IPS DF 6.9 (cell line): ENCODE measurements at places on chromosomes 6 and 20.

DNA sequence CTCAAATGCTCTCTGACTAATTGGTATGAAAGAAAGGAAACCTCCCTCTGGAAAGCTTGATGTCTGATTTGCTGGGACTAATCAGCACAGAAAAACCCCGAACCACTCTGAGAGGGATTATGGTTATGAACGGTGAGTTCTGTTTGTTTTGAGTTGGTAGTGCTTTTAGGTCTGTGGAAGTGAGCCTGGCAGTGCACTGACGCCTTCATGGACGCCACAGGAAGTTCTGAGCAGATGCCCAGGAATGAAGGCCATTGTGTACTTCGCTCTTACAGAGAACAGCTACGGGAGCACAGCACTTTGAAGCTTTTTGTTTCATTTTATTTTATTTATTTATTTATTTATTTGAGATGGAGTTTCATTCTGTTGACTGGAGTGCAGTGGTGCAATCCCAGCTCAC lies 754.1 kb downstream of the QKI start:
- no peak for DNase-seq

DNA sequence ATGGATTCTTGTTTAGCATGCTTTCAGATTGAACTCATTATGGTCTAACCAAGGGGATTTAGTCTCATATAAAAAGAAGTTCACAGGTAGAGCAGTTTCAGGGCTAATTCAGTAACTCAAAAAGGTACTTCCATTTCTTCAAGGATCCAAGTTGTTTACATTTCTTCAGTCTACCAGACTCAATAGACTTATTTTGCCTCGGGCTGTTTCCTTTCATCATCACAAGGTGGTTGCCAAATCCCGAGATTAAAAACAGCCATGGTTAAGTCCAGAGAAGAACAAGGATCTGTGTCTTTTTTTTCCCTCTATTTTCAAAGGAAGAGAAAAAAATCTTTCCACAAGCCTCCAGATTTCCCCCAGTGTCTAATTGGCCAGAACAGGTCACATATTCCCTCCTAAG lies 69.8 kb upstream of the SNX9 start:
- no peak for DNase-seq

DNA sequence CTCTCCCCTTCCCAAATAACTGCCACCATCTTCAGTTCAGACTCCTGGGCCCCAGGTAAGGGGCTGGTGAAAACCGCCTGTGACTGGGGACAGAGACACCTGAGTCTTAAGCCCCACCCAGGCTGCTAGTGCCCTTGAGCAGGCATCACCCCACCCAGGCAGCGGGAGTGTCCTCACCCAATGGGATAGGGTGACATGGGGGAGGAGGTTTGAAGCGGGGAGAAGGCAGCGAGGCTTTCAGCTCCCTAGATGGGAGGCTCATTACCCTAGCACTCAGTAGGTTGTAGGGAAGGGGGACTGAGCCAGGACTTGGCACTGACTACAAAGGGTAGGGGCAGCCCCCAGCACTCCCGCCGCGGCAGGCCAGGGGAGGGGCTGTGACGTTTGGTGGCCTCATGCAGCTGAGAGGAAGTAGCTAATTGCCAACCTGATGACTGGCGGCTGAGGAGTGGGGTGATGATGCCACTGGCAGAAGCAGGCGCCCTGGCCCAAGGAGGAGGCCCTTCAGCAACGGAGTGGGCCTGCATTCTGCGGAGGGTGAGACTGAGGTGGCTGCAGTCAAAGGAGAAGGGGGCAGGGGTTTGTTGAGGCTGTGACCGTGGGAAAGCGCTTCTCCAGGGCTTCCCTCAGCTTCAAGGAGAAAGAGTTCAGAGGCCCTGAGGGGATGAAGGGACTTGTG lies 126.9 kb downstream of the MRPL14 start:
- no peak for DNase-seq

DNA sequence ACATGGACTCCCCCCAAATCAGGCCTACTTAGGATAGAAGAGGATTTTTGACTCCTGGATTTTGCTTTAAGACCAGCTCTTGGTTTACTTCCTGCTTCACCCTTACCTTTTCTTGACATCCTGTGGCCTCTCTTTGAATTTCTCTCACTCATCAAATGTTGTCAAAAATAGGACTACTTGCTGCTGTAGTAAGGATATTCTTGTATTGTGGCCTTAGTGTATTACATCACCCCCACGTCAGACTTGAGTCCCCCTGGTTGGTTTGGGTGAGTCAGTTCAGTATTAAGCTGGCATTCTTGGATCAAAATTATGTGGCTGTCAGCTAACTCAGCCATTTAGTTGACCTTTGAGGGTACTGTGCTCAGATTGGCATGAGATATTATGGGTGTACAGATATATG lies 1.1 kb downstream of the TPX2 start:
- DNase-seq = no peak

GRCh38 chr20:51438136-51438535 lies 104.4 kb downstream of the NFATC2 start:
- DNase-seq = no peak

GRCh38 chr6:110415086-110415916 lies at the start of gene DDO:
Gene DDO (minus strand): TSS chr6:110415575. CDS start chr6:110413462, 2,113 bp downstream.
- DNase-seq = no peak

GRCh38 chr20:59525500-59526241 lies 78.7 kb upstream of the PHACTR3 start:
- DNase-seq = peak; percentile 31

- DNase-seq = no peak
Observed at GRCh38 chr6:151070631-151071051, 169.1 kb upstream of the AKAP12 start.

DNA sequence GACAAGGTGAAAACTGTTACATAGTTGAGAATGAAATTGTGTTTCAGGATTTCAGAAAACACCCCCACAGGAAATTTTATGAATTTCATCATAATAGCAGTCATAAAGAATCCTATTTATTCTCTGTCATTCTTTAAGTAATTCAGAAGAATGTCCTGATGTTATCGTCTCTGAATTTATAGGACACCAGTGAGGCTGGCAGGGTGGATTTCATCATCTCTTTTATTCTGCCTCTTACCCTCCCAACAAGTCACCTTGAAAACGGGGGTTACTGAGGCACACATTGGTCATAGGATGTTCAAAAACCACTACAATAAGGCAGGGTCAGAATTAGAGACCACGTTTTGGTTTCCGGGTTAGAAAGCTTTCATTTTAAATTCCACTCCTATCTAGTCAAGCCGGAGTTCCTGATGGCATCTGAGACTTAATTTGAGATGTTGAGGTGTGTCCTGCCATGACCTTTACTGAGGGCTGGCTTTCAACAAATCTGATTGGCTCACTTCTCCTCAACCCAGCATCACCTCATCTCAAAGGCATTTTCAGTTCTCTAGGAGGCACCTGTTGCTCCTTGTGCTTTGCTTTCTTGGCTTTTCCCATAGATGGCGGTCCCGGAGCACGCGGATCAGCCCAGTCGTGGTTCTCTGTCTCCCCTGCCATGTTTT lies 230.6 kb upstream of the SUPT3H start:
- DNase-seq = no peak

- no peak for DNase-seq
Observed at GRCh38 chr20:34172926-34173325, 60.9 kb upstream of the EIF2S2 start.

- DNase-seq = no peak
Observed at GRCh38 chr6:128826606-128827005, 56.3 kb upstream of the LAMA2 start.

DNA sequence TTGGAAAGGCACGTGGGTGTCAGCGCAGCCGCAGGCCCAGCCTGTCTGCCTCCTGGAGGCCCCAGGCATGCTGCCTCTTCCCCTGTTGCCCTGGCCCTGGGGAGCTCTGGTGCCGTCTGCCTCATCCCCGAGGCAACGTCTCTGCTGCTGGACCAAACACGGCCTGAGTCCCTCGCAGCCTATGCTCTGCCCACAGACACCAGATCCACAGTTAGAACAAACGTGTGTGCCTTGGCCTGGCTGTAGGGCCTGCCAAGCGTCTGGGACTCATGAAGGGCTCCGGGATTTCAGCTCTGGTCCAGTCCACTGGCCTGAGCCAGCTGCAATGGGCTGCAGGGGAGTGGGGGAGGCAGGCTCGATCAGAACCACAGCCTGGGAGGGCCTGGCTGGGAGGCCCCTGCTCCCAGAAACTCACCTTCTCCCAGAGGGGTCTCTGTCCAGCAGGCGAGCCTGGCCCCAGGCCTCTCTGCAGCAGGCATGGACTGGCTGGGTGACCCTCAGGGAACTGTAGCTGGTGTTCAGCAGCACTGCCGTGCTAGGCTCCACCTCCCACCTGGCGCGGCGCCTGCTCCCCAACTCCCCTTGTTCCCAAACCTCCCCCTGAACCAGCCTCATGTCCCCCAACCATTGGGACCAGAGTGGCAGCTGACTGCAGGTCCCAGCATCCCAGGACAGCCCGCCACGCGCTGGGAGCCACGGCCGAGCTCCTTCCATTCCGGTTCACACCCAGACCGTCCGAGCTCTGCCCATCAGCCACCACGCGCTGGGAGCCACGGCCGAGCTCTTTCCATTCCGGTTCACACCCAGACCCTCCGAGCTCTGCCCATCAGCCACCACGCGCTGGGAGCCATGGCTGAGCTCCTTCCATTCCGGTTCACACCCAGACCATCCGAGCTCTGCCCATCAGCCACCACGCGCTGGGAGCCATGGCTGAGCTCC lies 197.0 kb downstream of the DLL1 start:
- DNase-seq = no peak

DNA sequence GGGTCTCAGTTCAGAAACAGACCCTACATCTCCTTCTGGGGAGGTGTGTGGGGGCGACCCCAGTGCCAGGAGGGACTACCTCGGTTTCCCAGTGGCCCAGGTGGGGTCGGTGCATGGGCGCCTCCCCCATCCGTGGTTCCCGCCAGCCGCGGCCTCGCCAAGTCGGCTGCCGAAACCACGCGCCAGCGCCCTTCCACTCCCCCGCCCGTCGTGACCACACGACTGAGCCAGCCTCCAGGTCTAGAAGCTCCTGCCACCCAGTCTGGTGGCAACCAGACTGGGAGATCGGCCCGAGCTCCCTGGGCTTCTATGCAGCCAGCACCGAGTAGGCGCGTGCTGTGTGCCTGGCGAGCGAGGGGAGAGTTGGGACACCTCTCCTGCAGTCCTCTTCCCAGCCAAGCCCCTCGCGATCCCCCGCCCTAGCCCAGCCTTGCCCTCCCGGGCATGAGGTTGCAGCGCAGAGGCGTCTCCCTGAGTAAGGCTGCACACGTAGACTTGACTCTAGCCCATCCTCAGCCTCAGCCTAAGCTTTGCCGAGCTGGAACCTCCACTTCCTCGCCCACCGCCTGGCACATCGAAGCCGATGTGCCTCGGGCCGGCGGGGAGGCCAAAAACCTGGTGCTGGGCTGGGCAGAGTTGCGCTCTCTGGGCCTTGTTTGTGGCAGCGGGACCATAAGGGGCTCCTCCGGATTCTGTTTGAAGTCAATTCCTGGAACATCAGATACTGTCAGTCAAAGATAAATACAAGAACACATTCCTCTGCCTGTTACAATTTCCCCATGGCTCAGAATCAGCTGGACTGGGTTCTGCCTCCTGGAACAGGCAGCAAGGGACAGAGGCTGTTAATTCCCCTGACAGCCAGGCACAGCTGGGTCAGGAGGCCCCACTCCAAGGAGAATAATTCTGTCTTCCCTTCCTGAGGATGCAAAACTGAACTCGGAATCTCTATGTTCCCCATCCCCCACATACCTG lies 1.5 kb upstream of the CPNE5 start:
- no peak for DNase-seq

DNA sequence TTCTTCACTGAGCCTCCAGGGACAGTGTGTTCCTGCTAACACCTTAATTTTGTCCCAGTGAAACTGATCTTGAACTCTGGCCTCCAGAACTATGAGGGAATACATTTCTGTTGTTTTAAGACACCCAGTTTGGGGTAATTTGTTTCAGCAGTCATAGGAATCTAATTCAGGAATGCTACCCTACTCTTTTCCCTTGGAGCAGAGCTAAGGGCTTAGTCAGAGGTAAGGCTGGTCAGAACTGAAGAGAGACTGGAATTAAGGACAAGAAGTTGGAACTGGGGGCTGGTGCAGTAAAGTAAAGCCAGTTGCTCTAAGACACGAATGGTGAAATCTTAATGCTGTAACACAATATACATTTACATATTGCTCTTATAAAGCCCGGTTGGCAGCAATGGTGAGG lies 809.7 kb downstream of the MAFB start:
- no peak for DNase-seq

- no peak for DNase-seq
Observed at GRCh38 chr6:13851330-13851729, 37.0 kb upstream of the MCUR1 start.

DNA sequence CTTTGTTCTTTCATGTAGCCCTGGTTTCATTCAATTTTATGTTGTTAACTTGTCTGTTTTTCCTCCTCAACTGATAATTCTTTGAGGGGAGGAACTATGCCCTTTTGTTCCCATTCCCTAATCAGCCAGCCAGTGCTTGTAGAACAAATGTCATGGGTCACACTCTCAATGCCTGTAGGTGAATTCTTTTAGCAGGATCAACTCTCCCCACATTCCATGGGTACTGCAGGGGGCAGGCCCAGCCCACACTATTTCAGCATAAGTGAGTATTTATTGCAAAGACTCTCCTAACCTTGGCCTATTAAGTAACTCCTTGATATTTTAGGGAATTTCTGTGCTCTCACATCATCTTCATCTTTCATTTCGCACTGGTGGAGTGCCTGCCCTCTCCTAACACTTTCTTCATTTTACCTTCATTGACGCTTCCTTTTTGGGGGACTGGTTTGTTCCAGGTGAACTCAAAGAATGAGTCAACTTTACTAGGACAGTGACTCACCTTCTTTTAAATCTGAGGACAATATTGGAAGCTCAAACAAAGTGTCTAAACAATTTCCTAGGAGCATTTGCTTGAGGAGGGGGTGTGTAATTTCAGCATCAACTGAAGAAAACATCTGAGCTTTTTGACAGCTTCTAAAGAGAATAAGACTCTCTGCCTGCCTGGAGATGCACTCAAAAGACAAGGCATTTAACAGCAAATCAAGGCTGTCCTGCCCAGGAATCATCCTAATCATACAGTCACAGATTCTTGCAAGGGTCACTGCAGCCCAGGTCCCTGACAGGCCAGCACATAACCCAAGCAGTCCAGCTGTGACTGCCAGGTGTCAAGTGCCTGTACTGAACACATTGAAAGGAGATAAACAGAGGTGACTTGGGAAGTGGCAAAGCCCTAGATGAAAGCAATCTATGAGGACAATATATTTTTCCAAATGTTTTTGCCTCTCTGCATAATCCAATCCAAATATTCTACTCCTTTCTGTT lies 263.9 kb upstream of the PRND start:
- DNase-seq = no peak

GRCh38 chr6:157615420-157615769 lies 207.7 kb upstream of the SNX9 start:
- no peak for DNase-seq

GRCh38 chr6:149899486-149899885 lies 1.6 kb upstream of the RAET1E start:
- no peak for DNase-seq

DNA sequence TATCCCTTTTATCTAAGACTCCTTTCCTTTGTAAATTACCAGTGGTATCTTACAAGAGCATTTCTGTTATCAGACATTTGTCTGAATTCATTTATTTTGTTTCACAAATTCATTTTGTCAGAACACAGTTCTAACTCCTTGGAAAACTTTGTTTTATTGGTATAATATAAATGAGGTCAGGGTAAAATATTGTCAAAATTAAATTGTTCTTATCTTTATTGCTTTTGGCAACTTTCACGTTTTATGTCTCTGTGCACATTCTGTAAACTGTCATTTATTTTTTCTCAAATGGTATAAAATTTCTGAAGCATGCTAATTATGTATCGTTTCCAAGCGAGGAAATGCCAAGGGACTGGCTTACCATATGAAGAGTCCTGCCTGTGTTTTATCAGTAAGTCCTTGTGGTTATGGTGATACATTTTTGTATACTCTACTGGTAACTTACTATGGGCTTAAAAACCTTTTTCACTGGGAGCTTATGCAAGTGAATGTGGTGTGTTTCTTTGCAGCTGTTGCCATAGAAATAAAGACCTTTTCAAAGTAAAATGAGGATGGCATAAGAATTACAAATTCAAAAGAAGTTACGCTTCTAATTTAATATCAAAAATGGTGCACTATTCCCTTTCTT lies 214.2 kb downstream of the COL19A1 start:
- no peak for DNase-seq
